Lower lobe of right lung (tissue), 2 donors: ENCODE measurements at places on chromosomes 1 and 21. TPM values are rescaled to one million over a fixed set of nuclear protein-coding genes. Genes with fewer than 3 reads are reported as not detected.

RCAN3 gene
- total RNA-seq, result 16.7 TPM

F5 gene
- total RNA-seq, result 4.2 TPM

OR2G3 gene
- not detected for total RNA-seq

GIPC2 gene
- 2.9 TPM for total RNA-seq

LRRC71 gene
- 5.3 TPM for total RNA-seq

CLIC6 gene
- 23.5 TPM for total RNA-seq

GRIK1 gene
- total RNA-seq, result not detected

AADACL3 gene
- not detected for total RNA-seq

FCAMR gene
- not detected for total RNA-seq

KANK4 gene
- total RNA-seq, result 4.4 TPM

NTNG1 gene
- 9.6 TPM for total RNA-seq

LAMB3 gene
- total RNA-seq, result 47.2 TPM
